Heart right ventricle (tissue), 16 donors: ENCODE measurements at places on chromosomes 16 and 17.

DNA sequence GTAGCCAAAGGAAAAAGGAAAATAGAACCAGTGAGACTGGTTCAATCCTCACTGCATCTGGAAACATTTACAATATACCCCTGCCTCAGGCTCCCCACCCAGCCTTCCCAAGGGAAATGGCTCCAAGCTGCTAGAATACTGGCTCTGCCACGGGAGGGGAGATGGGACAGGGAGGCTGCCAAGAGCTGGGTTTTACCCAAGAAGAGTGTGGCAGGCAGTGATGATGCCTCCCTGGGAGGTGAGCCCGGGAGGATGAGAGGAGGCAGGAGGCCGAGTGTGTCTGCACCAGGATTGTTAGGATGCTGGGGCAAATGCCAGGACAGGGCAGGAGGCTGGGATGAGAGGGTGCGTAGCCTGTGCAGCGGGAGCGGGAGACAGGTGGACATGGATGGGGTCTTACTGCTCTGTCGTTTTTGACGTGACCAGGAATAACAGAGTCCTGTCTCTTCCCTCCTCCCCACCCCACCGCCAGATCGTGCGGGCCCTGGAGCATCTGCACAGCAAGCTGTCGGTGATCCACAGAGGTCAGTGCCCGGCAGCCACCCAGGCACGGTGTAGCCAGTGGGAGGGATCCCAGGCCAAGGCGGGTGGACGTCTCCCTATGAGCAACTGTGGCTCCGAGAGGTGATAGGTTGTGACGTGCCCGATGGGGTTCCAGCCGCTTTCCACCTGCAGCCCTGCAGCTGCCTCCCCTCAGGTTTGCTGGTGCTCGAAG lies 18.4 kb downstream of the MAP2K3 start:
- no peak for DNase-seq

- DNase-seq, result peak; percentile 77
These were observed 1.4 kb upstream of the SLC22A31 start for GRCh38 chr16:89201439-89202377.

DNA sequence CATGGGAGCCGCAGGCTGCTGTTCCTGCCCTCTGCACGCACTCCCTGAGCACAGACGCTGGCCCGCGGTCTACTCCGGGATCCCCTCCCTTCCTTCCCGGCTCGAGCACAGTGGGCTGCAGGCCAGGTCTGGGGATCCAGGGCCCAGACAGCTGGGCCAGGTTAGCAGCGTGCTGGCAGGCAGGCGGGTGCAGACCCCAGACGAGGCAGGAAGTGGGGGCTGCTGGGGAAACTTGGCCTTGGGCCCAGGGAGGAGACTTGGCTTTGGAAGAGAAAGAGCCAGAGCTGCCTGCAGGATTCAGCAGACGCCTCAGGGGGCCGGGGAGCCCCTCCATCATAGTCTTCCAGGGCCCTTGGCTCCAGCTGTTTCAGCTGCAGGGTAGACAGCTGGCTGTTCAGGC lies 30.2 kb upstream of the ABCC3 start:
- peak; percentile 80 for DNase-seq

DNA sequence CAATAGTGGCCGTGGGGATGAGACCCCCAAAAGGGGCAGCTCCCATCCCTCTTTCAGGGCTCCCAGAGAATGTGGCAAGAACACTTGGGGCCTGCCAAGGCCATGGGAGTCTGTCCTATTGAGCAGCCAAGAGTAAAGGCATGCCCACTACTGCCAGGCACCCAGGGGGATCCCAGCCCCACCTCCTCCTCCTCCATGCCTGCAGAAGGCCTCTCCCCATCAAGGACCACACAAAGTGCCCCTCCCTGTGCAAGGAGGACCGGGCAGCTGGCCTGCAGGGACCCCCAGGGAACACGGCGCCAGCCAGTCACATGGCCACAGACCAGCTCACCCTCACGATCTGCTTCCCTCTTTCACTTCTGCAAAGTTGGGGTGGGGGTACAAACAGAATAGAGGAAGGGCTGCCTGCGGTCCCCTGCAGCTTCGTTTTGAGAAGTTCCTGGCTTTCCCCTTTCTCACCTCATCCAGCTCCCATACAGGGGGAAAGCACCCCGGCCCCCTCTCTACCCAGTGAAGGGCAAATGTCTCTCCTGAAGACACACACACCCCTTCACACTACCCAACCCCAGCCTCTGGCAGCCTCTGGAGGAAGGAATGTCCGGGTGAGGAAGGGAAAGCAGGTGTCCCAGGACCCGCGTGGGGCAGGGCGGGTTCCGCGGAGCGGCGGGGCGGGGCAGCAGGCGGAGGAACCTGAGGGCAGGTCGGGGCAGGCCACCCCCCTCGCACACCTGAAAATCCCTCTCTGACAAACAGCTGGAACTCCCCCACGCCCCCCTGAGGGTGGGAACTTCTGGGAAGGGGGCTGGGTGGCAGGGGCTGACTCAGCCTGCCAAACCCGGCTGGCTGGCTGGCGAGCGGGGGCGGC lies 2.0 kb downstream of the PPP1R9B start:
- DNase-seq, result peak; percentile 50

DNA sequence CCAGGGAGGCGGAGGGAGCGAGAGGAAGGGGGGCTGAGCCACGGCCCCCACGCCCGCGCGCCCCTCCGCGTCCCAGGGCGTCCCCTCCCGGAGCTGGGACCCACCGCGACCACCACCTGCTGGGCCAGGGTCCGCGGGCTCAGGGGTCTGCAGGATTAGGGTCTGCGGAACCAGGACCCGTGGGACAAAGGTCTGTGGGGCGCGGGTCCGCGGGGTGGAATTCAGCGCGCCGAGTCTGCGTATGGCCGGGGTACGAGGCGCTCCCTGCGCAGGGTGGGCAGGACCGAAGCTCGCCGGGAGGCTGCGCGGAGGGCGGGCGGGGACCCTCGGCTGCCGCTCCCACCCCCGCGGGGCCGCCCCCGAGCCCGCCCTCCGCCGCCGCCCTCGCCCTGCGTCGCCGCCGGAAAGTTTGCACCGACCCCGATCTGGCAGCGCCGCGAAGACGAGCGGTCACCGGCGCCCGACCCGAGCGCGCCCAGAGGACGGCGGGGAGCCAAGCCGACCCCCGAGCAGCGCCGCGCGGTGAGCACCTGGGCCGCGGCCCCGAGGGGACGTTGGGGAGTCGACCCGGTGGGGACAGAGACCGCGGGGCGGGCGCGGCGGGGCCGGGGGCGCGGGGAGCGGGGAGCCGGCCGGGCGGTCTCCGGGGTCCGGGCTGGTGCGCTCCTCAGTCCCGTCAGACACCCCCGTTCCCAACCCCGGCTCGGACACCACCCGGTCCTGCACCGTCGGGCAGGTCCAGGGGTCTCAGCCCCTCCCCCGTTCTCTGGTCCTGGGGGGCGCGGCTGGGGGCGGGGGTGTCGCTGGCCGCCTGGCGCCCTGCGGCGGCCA lies at the start of gene GCGR:
Gene GCGR, plus strand, starts transcription at position 423 of the 831 bp plus-strand sequence. CDS start 4,869 bp downstream, outside the sequence.
- DNase-seq, result no peak

- DNase-seq, result no peak
These were observed 47.4 kb downstream of the TBX4 start for GRCh38 chr17:61499632-61500031.

- no peak for DNase-seq
These were observed 274.6 kb upstream of the HSBP1 start for GRCh38 chr16:83533193-83533592.

- DNase-seq, result no peak
These were observed 80.2 kb downstream of the OR1D5 start for GRCh38 chr17:2983255-2983654.

GRCh38 chr17:13563866-13564265 lies 37.9 kb downstream of the HS3ST3A1 start:
- no peak for DNase-seq

DNA sequence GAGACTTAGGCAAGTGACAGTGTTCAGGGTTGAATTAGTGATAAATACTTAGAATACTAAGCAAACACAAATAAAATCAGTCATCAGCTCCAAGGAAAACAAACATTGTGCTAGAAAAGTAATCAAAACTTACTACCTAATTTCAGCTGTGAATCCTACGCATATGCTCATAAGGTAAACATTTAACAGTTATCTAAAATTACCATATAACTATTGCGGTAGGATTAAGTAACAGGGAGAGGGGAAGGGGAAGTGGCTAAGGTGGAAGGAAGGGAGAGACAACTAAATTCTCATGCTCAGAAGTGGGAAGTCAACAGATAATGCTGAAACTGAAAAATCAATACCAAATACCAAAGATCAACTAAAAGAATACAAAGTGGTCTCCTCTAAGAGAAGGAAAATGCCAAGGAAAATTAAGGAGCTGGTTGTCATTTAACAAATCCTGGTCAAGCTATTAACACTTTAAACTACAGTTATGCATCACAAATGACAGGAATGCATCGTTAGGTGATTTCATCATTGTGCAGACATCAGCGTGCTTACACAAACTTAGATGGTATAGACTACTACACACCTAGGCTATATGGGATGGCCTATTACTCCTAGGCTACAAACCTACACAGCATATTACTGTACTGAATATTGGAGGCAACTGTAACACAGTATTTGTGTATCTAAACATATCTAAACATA lies 20.0 kb downstream of the USP32 start:
- no peak for DNase-seq

DNA sequence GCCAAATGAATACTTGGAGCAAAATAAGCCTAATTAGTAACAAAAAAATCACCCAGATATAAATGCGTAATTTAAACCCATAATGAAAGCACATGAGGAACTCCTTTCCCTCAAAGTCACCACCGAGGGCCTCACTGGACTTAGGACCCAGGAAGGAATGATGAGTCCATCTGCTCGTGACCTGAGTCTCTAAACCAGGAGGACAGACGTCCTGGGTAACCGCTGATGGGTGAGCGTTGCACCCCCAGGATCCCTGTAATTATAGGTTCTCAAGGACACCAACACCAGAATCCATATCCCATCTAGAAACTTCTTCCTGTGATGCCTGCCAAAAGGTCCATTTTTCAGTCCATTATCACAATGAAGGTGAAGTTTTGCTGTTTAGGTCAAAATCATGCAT lies 121.4 kb downstream of the ZNF778 start:
- DNase-seq, result no peak

GRCh38 chr17:45437465-45438283 lies 5.0 kb upstream of the ARHGAP27 start:
- DNase-seq, result no peak

DNA sequence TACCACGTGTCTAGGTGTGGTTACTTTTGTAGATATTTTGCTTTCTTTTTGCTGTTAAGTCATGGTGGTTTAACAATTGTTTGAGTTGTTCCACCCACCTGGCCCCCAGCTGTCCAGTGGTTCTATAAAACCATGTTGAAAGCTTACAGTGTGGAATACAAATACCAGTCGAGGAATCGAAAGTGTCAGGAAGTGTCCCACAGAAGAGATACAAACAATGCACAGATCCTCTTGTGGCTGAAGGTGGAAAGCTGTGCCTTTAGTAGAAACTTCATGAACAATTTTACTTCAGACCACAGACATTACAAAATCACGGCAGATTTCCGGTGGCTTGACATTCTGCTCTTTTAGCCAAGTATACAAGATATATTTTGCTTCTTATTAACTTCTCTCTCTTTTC lies 782.4 kb upstream of the SOX9 start:
- DNase-seq, result no peak

DNA sequence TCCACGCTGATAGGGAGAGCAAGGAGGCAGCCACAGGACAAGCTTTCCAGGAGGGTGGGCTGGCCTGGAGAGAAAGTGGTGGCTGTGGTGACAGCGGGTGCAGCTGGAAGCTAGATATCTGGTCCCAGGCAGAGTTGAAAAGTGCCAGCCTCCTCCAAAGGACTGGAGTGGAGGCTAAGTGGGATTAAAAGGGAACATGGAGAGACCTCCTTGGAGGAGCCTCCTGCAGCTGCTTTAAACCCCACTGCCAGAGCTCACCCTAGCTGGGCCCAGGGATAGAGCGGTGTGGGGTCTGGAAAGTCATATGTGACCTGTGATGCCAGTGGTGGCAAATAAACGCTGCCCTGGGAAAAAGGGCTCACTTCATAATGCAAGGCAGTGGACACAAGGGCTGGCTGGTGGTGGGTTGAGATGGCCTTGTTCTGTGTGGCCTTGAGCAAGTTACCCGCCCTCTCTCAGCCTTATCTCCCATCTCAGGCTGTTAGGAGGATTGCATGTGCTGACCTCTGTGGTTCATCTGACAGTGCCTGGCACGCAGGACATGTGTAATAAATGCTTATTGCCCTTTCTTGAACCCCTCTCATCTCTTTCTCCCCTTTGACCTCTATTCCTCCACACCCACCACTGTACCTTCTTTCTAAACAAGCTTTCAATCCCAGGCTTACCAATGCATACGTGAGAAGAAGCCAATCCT lies 61.0 kb upstream of the LGALS9 start:
- DNase-seq, result no peak

GRCh38 chr17:40437095-40437732 lies 6.0 kb upstream of the IGFBP4 start:
- DNase-seq, result no peak

DNA sequence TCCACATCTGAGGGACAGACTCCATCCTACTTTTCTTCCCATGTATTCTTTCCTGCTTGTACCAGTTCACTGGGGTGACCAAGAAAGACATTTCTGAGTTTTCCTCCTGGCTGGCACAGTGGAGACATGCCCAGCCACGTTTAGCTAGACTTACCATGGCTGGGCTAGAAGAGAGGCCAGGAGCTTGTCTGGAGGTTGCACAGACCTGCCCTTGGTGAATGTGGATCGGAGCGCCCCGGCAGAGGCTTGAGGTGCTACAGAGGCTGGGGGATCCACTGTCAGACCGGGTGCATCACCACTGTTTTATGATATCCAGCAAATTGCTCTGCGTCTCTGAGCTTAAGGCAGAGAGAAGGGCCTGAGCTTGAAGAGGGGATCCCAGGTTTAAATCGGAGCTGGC lies 3.5 kb downstream of the IL4R start:
- DNase-seq, result no peak

DNA sequence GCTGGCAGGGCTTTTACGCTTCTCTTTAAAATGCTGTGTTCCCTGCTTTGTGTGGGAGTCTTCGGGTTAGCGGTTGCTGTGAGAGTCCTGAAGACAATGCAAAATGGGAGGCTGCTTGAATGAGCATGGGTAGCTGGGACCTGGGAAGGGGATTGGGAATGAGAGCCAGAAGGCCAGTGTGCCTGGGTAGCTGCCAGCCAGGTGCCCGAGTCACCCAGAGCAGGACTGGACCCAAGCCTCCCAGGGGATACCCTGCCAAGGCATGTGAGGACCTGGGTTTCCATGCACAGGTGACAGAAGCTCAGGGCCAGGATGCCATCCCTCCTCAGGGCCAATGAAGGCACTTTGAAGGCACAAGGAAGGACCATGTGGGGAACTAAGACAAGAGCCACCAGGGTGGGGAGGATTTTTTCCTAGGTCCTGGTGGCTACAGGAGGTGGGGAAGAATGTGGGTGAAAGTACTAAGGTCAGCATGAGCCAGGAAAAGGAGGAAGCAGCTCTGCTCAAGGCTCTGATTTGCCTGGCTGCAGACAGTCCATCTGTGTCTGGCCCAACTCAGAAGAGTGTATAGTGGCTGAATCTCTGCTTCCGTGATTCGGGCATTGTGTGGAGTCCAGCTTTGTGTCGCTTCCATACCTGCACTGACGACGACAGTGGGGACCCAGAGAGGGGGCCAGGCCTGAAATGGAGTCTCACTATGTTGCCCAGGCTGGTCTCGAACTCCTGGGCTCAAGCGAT lies 20.5 kb downstream of the TMEM94 start:
- no peak for DNase-seq

GRCh38 chr17:19727501-19728078 lies 11.2 kb upstream of the SLC47A2 start:
- DNase-seq, result peak; percentile 80
